Astrocyte of the spinal cord (primary cell): ENCODE measurements at places on chromosomes 5 and 9.

- no peak for DNase-seq
Observed at GRCh38 chr5:125006011-125006685, 259.7 kb upstream of the ZNF608 start.

- DNase-seq, result no peak
Observed at GRCh38 chr9:128054087-128054486, 13.0 kb downstream of the NAIF1 start.

DNA sequence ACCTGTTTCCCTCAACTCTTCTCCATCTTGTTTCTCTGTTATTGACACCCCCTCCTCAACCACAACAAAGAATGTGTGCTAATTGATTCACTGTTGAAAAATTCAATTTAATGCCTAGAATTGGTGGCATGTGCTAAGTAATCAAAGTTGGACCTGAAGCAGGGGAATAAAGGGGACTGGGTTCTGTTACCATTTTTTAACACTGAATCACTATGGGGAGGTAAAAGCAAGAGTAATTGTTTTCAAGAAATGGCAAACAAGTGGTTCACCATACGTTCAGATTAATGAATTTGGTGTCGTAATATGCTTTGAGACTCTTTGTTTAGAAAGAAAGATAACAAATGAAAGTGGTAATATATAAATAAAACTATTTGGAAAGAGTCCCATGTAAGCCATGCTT lies 17.0 kb upstream of the SSBP2 start:
- no peak for DNase-seq

DNA sequence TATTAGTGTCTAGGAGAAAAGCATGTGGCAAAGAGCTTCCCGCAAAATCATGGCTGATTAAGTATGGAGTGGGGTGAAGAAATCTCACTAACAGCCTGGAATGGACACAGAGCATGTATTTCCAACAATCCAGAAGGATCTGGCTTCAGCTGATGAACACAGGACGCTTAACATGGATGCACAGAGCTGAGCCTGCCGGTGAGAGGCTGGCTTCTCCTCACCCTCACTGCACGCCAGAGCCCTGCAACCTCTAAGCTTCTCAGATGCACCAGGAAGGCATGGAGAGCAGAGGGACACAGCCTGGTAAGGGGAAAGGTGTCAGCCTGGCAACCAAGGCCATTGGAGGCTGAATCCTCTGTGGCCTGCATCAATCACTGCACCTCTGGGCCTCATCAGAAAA lies 298.5 kb downstream of the TRIM32 start:
- no peak for DNase-seq

GRCh38 chr5:19401032-19401431 lies 587.0 kb downstream of the CDH18 start:
- no peak for DNase-seq

DNA sequence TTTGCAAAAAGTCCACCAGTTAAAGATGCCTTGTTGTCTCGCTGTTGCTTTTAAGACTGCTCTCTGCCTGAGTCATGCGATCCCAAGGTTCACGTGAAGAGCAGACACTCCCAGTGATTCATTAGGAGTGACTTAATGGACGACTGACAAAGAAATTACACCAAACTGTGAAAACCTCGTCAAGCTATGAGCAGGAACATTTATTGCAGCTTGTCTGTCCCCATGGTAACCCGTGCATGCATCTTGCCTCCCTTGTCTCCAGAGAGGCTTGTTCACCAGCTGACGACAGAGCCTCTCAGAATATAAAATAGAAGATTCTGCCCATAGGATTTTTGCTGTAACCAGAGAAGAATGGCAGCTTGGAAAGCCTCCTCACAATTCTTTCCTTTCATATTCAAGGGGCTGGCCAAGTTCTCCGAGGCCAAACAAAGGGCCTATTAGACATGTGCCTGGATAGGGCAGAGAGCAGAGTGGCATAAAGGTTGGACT lies 352.7 kb downstream of the SPOCK1 start:
- peak; percentile 95 for DNase-seq
